ENCODE measurements at places on chromosomes 5 and 9. TPM values are rescaled to one million over a fixed set of nuclear protein-coding genes. Genes with fewer than 3 reads are reported as not detected.
A peak's percentile ranks its signal among the peaks of the same experiment; 100 is the strongest.

Gene ANKRD34B
- 0.29 TPM for total RNA-seq

GRCh38 chr9:104572612-104573011 lies 3.6 kb downstream of the OR13C8 start:
- DNase-seq, result no peak

DNA sequence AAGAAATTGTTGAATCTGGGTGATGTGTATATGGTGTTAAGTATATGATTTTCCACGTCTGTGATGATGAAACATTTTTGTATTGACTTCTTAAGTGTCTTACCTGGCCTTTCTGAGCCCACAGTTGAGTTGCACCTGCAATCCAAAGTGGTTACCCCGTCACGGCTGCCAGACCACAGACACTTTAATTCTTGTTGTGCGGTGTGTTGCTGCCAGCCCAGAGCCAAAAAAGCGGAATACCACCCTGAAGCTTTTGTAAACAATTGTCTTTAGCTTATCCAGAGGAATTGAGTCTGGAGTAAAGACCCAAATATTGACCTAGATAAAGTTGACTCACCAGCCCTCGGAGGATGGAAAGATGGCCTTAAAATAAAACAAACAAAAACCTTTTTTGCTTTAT lies 35.1 kb downstream of the MTAP start:
- DNase-seq, result no peak

DNA sequence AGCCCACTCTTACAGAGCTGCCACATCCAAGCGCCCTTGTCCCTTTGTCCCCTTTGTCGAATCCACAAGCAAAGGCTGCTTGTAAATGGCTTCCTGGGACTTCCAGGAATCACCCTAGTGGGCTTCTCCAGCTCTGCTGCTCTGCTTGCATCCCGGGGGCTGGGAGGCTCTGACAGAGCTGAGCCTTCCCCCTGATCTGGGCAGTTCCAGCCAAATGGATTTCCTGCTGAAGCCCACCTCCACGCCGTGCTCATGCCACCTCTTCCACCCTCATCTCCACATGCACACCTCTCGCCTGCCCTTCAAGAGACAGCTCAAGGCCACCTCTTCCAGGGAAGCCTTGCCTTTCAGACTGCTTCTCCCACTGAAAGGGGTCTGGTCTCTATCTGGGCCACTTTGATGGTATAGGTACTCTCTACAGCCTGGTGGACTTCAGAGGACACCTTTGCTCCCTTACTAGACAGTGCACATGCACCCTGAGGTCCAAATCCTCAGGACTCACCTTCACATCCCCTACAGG lies 106.2 kb downstream of the LHFPL2 start:
- no peak for DNase-seq

Gene IL31RA
- 2.4 TPM for total RNA-seq

GRCh38 chr9:136255166-136255538 lies 9.5 kb upstream of the QSOX2 start:
- no peak for DNase-seq

DNA sequence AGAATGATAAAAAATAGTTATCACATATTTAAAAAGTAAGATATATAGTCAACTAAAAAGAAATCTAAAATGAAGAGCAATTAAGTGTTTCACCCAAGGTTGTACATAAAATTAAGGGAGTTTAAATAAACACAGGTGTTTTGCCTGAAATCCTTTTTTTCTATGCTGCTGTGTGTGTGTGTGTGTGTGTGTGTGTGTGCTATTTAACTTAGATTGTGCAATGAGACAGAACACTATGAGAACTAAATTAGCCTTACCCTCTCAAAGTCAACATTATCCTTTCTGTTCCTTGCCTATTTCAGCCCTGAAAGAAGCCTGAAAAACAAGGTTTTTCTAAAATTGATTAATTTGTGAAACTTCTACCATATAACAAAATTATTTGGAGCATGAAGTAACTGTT lies 516.2 kb downstream of the ELAVL2 start:
- no peak for DNase-seq

Gene FAM78A
- not detected for total RNA-seq

- DNase-seq, result no peak
Measured at GRCh38 chr5:139415221-139415861, 11.5 kb upstream of the SPATA24 start.

- no peak for DNase-seq
Measured at GRCh38 chr5:10581867-10582511, 18.1 kb downstream of the ANKRD33B start.

DNA sequence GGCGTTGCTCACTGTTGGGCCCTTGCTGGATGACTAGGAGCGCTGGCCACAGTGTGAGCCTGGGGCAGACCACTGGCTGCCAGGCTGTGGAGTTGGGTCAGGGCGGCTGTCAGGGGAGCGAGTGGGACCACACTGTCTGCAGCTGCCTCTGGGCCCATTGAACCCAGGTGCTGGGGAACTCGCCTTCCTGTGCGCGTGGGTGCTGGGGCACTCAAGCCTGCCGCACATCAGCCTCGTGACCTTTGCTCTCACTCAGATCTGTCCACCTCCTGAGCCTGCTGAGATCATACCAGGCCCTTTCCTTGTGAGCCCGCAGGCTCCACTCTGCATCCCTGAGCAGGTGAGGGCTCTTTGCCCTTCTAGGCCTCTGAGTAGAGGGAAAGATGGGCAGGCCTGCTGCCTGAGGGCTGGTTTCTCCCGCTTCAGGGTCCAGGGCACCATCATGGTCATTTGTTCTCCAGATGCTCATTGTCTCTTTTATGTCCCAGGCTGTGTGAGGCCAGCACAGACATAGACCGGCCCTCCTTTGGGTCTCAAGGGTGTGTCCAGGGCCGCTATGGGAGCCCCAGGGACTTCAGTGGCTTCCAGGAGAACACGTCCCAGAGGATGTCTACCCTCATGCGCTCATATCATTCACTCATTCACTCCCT lies 26.5 kb downstream of the WNK2 start:
- DNase-seq, result no peak

GRCh38 chr9:133437753-133438531 lies 15.8 kb downstream of the ADAMTS13 start:
- no peak for DNase-seq

GRCh38 chr9:78032730-78033457 lies 1.3 kb upstream of the GNAQ start:
- no peak for DNase-seq

Gene TUSC1
- 5.1 TPM for total RNA-seq

DNA sequence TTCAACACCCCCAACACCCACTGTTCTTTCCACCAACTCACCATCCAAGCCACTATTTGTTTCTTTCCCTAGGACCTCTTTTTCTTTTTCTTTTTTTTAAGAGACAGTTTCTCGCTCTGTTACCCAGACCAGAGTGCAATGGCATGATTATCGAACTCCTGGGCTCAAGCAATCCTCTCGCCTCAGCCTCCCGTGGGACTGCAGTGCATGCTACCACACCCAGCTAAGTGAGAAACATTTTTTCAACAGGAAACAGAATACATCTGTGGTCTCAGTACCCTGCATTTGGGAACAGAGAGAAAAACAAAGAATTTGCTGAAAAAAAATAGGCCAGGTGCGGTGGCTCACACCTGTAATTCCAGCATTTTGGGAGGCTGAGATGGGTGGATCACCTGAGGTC lies 24.6 kb downstream of the B4GALT1 start:
- no peak for DNase-seq

Gene TAS2R1
- total RNA-seq, result not detected

Gene UBLCP1
- total RNA-seq, result 39.5 TPM

GRCh38 chr5:111517853-111518501 lies 5.6 kb upstream of the STARD4 start:
- no peak for DNase-seq

Gene DMRT3
- not detected for total RNA-seq

Gene PPP3R2
- not detected for total RNA-seq

- no peak for DNase-seq
Measured at GRCh38 chr5:19172926-19173470, 815.0 kb downstream of the CDH18 start.

- no peak for DNase-seq
Measured at GRCh38 chr5:57452885-57453284, 29.7 kb downstream of the ACTBL2 start.

Gene LTC4S
- total RNA-seq, result 4.9 TPM

DNA sequence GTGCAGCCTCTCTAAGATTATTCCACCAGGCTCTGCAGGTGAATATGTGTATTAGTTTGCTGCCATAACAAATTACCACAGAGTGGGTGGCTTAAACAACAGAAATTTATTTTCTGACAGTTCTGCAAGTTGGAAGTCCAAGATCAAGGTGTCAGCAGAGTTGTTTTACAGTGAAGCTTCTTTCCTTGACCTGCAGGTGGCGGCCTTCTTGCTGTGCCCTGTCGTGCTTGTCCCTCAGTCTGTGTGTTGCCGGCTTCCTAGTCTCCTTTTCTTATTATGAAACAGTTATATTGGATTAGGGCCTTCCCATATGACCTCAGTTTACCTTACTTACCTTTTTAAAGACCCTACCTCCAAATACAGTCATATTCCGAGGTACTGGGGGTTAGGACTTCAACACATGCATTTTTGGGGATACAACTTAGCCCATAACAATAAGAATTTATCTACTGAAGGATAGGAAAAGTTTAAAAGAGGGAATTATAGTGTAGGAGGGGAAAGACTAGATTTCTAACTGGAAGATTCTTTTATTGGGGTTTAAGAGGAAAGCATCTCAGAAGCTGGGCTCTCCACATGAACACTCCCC lies 97.4 kb downstream of the OSTF1 start:
- DNase-seq, result peak; percentile 57

GRCh38 chr5:17374973-17375742 lies 122.9 kb upstream of the TAF11L2 start:
- DNase-seq, result peak; percentile 51

Gene ARPC5L
- 38.2 TPM for total RNA-seq

- DNase-seq, result no peak
Measured at GRCh38 chr5:181200816-181201215, 4.2 kb downstream of the TRIM7 start.

- DNase-seq, result no peak
Measured at GRCh38 chr5:111447822-111448221, 64.5 kb downstream of the STARD4 start.

DNA sequence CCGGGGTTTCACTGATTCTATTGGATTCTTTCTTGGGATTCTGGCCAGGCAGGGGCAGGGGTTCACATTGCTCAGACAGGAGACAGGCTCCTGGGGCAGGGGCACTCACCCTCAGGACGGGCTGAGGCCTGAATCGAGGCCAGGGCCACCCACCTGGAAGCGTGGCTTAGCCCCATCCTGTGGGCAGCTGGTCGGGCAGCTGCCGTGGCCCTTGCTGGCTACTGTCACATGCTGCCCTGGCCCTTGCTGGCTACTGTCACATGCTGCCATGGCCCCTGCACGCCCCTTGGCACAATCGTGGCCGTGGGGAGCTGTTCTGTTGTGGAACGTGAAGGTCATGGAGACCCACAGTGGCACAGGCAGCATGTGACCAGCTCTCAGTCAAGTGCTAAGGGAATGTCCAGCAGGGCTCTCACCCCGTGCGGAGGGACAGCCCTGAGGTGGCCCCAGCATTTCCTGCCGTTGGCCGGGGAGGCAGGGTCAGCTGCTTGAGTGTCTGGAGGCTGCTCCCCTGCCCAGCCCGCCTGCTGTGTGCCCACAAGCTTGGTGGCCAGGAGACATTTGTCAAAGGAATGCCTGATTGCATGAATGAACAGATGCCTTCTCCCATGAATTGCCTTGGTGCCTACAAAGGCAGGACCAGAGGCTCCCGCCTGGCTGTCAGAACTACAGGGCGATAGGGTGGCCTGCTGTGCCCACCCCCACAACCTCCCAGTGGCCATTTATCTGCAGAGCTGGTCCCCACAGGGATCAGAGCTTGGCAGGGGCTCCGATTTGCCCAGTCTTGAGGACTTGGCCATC lies 16.9 kb upstream of the TMEM250 start:
- DNase-seq, result no peak

DNA sequence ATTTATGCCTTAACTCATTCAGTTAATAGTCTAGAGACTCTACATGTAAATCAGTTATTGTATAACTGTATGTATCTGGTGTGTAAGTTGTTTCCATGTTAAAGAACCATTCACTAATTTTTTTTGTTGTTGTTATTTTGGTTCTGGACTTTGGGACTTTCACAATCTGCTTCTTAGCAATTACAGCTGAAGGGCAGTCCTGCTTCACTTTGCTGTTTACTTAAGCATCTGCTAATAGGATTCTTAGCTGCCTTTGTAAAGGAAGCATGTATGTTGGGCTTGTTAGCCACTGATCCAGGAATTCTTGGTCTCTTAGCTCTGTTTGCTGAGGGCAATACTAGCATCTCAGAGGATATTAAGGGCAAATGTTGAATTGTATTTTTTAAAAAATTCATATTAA lies 97.0 kb downstream of the FOCAD start:
- DNase-seq, result no peak

GRCh38 chr5:171457208-171457981 lies 37.9 kb downstream of the FGF18 start:
- no peak for DNase-seq

- no peak for DNase-seq
Measured at GRCh38 chr9:7478646-7479045, 320.9 kb downstream of the DMAC1 start.

Gene HTR4
- total RNA-seq, result not detected

Gene PCDHAC1
- total RNA-seq, result 3.7 TPM

DNA sequence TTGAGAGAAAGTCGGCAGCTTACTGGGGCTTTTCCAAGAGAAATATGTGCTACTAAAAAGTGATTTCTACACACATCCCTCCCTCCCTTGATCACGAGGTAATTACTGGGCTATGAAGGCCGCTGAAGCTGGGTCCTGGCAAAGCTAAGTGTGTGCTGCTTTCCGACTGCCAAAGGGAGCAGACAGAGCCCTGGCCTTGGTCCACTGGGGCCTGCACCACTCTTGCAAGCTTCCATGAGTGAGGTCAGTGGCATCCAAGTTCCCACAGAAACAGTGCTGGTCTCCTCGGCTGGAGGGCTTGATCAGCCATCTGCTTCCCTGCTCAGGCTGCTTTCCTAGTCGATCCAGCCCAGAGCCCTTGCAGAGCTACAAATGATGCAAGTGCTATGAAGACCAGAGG lies 154.8 kb upstream of the LHFPL2 start:
- no peak for DNase-seq

Gene PCDHA9
- 0.59 TPM for total RNA-seq

- DNase-seq, result no peak
Measured at GRCh38 chr5:132688536-132689339, 14.9 kb downstream of the IL4 start.

Gene PKD2L2
- total RNA-seq, result not detected

GRCh38 chr5:113237893-113238292 lies 196.9 kb downstream of the TSSK1B start:
- DNase-seq, result no peak

Gene ECM2
- total RNA-seq, result not detected

DNA sequence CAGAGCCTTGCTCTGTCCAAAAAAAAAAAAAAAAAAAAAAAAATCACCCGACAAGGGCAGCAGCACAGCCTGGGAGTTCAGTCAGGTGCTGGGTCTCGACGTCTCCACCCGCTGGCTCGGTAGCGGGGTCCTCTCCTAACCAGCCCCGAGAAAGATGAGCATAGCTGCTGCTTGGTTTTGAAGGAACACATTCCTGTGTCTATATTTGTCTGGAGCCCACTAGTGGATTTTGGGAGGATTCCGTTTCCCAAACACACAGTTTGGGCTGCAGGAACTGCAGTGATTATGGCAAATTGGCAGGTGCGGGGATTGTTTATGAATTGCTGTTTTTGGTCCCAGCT lies 1.2 kb downstream of the OTULINL start:
- no peak for DNase-seq

Gene GFI1B
- total RNA-seq, result not detected

- DNase-seq, result no peak
Measured at GRCh38 chr5:168260353-168261226, 30.9 kb upstream of the WWC1 start.
